ENCODE measurements at places on chromosomes 3 and 15.
A peak's percentile ranks its signal among the peaks of the same experiment; 100 is the strongest.

DNA sequence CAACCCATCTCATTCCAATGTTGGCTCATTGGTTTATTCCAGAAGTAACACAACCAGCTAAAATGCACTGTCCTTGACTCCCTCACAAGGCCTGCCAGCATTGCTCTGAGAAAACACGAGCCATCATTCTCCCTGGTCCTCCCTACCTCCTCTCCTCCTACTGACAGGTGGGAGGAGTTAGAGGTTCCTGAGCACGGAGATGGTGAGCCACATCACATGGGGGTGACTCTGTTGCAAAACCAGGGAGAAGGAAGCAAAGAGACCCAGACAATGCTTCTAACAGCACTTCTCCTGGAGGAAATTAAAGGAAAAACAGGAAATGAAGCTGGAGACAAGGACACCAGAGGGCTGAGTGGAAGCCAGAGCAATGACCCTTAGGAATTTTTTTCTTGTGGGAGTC lies 667.4 kb downstream of the NTRK3 start:
- no peak for DNase-seq

DNA sequence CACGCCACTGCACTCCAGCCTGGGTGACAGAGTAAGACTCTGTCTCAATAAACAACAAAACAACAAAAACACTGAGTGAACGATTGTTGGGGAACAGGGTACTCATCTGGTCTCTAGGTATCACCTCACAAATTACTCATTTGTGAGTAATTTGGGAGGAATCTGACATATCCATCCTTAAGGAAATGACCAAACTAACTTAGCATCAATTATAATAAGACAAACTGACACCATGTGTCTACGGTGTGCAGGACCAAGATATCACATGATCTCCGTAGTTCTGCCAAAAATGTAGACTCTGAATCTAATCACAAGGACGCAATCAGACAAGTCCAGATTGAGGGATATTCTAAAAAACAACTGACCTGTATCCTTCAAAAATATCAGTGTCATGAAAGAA lies 12.0 kb upstream of the DAPK2 start:
- DNase-seq: peak; percentile 36

GRCh38 chr3:50303013-50303815 lies at the start of gene HYAL1:
TSS of gene HYAL1 (minus strand) at chr3:50303574. CDS start at chr3:50302956, 618 bp downstream.
- no peak for DNase-seq

GRCh38 chr3:130715616-130716015 lies 31.0 kb downstream of the PIK3R4 start:
- DNase-seq: no peak

DNA sequence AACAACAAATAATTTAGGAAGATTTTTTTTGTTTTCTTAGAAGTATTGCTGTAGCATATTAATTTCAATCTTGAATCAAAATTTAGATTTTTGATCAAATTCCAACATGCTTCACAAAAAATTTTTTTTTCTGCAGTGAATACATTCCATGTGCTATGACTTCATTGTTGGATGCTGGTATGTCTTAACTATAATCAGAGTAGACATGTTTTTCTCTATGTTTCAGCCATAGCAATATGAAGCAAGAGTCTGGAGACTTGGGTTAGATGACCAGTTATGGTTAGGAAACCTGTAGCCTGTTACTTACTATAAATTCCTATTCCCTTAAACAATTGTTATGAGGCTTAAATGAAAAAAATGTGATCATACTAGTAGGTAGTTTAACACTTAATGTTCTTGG lies 176.1 kb upstream of the CHL1 start:
- DNase-seq: no peak

DNA sequence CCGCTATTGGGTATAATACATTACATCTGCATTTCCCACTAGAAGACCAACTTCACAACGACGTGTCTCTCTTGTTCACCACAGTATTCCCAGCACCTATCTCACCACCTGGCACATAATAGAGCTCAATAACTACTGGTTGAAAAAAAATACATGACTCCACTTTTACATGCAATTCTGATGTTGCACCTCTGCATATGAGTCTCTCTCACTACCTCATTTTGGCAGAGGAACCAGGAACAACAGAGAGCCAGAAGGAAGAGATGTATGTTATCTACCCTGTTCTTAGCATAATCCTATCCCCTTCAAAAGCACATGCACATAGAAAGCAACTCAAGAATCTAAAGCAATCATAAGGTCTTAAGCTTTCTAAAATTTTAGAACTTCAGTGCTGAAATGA lies 61.6 kb downstream of the SHQ1 start:
- no peak for DNase-seq

- DNase-seq: peak; percentile 10
Observed at GRCh38 chr15:80234883-80235282, 17.1 kb downstream of the CTXND1 start.

GRCh38 chr15:29687204-29687815 lies 135.0 kb downstream of the TJP1 start:
- no peak for DNase-seq

DNA sequence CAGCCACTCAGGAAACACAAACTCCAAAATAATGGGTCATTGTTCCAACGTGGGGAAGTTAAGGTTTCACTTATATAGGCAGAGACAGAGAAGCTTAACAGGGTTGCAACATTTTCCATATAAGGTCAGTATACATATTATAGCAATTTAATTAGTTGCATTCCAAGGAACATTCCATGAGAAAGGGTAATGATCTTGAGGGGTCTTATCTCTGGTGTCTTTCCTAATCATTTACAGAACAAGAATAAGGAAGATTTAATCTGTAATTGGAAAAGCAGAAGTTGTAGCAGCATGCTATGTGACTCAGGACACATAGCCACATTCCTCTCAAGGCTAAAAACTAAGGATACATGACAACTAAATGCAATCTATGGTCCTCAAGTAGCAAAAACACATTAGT lies 4.9 kb downstream of the MNS1 start:
- no peak for DNase-seq

GRCh38 chr3:108239082-108239481 lies 16.9 kb upstream of the IFT57 start:
- no peak for DNase-seq

- DNase-seq: no peak
Observed at GRCh38 chr3:194208709-194209108, 72.8 kb downstream of the HES1 start.

DNA sequence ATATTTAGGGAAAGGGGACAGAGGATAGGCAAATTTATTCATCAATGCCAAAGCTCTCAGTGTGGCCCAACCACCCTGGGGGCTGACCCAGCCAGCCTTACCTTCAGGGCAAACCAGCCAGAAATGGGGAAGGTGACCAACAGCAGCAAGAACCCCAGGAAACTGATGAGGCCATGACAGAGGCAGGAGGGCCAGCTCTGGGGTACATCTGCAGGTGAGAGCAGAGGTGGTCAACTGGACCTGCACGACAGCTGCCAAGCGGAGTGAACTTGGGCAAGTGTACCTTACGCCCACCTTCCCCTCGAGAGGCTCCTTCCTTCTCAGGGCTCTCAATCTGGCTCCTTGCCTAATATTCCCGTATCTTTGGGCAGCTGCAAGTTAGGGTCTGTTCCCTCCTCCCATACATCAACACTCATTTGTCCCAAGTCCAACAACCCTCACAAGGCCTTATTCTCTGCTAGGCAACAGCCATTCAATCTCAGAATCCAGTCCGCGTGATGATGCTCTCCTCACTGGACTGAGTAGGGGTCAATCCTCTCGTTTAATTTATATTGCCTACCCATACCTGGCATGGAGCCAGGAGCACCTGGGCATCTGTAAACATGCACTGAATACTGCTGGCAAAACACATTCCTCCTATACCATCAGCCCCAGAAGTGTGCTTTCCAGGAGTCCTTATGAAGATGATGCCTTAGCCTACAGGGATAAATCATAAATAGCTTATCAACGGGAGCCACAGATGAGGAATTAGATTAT lies 1.7 kb downstream of the STOML1 start:
- DNase-seq: no peak

DNA sequence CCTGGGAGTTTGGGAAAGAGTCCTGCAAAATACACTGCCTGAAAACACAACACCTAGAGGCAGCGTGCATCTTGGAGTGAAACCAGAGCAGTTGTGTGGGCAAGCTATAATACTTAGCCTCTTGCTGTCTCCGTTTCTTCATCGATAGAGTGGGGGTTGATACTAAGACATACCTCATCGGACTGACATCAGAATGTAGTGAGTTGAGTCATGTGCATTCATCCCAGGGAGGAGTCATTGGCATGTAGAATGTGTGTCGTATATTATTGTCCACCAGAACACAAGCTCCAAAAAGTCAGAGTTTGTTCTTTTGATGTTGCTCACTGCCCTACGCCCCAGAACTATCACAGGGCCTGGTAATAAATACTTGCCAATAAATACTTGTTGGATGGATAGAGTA lies 4.3 kb downstream of the SNTN start:
- DNase-seq: peak; percentile 11

GRCh38 chr3:120492103-120492502 lies 41.3 kb upstream of the FSTL1 start:
- DNase-seq: no peak

DNA sequence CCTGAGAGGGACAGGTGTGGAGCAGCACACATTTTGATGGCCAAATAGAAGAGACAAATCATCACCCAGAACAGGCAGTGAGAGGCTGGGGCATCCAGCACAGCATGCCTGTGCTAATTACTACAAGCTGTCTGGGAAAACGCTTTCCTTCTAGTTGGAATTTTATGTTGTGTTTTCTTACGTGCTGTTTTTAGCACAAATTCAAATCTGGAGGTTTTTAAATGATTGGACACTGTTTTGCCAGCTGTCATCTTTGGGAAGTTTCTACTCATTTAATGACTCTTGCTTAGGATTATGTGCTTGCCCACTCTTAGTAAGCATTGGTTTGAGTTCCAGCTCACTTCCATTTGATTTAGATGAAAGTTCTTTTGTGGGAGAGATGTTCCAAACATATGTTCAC lies 43.5 kb downstream of the EAF1 start:
- DNase-seq: no peak

DNA sequence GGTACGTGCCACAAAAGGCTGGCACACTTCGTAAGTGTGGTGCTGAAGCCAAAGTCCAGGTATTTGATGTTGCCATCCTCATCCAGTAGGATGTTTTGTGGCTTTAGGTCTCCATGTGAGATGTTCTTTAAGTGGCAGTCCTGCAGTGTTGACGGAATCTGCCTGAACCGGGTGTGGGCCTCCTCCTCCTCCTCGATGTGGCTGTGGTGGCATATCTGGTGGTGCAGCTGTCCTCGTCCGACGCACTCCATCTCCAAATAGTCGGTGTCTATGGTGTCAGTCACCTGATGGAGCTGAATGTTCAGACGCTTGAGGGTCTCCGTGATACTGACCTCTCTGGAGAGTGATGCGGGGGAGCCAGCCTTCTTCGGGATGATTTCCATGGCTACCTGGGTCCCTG lies 30.5 kb upstream of the ACAD9 start:
- DNase-seq: no peak

DNA sequence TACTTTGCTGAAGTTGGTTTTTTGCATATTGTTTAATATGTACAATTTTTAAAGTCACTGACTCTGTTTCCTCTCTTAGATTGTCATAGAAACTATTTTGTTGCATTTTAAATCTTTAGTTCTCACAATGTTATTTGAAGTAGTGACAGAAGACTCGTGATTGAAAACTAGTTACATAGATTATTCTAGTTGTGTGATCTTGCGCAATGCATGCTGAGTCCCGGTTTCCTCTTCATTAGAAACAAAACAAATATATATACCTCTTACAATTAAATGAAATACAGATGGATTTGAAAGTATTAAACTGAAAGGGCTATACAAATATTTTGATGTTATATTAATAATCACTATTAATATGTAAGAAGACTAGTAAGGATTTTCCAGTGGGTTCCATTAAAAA lies 333.0 kb downstream of the LPP start:
- no peak for DNase-seq

GRCh38 chr3:53215816-53216215 lies 40.0 kb downstream of the TKT start:
- DNase-seq: no peak

- DNase-seq: peak; percentile 44
Observed at GRCh38 chr3:179463319-179463718, 12.0 kb upstream of the GNB4 start.

DNA sequence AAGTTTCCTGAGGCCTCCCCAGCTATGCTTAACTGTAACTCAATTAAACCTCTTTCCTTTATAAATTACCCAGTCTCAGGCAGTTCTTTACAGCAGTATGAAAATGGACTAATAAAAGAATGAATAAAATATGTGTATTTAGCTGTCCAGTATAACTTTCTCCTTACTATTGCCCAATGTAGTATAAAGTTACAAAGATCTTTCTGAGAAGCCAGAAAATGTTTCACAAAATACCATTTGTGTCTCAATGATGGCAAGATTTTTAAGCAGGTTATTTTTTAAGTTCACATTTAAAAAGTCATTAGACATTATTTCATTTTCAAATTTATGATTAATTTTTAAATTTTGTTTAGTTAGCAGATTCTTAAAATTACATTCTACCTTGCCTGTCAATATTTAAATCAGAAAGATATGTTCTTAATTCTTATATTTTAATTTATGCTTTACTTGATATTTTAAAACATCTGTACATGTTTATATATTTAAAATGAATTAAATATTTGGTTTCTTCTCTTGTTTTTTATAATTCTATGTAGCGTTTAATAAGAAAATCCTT lies 189.2 kb downstream of the GBE1 start:
- DNase-seq: no peak

- no peak for DNase-seq
Observed at GRCh38 chr3:74302281-74302680, 312.2 kb downstream of the CNTN3 start.

DNA sequence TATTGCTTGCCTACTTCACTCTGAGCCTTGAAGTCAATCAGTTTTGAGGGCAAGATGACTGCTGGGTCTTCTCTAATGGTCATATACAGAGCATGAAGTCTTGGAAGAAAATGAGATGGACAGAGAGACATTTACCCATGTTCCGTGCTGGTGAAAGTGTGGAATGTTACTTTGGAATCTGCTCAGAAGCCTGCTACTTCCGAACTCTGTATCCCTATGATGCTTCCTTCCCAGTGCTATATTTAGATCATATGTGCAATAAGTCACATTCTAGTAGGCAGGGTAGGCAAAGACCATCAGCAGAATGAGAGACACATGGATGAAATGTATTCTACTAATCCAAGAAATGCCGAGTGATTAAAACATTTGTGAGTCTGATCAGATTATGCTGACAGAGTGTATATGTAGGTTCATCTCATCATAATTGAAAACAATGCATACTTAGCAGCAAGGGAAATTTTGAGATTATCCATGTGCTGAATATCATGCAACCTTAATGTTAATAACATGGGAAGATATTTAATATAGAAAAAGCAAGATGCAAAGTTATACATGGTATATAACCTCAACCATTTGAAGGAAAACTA lies 60.5 kb downstream of the RAB7A start:
- no peak for DNase-seq

- peak; percentile 72 for DNase-seq
Observed at GRCh38 chr3:145094355-145094941, 1066.5 kb downstream of the PLOD2 start.

Measured in fibroblast of lung (primary cell).